ENCODE measurements at places on chromosomes 12 and 14.

- no peak for DNase-seq
These were observed 671.2 kb downstream of the LRFN5 start for GRCh38 chr14:42277840-42278239.

DNA sequence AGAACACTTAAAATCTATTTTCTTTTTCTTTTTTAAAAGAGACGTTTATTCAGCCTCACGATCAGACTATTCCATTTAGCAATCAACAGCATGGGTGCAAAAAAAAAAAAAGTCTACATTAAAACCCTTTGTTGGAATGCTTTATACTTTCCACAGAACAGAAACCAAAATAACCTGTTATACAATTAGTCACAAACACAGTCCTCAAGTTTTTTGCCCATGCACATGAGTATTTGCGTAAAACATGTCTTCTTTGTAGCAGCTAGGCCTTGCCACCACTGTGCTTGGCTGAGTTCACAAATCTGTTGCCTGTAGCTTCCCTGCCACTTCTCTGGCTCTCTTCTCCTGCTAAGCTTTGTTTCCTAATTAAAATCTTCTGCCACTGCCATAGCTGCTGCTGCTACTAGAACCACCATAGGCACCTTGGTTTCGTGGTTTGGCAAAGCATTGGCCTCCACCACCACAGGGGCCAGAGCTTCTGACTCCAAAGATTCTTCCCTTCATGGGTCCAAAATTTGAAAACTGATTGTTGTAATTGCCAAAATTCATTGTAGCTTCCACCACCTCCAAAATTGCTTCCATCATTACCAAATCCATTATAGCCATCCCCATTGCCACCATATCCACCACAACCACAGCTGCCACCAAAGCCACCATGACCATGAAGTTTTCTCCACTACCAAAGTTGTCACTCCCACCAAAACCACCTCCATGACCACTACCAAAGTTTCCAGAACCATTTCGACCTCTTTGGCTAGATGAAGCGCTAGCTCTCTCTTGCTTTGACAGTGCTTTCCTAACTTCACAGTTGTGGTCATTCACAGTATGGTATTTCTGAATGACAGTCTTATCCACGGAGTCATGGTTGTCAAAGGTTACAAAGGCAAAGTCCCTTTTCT lies 38.1 kb downstream of the KLRG1 start:
- no peak for DNase-seq

DNA sequence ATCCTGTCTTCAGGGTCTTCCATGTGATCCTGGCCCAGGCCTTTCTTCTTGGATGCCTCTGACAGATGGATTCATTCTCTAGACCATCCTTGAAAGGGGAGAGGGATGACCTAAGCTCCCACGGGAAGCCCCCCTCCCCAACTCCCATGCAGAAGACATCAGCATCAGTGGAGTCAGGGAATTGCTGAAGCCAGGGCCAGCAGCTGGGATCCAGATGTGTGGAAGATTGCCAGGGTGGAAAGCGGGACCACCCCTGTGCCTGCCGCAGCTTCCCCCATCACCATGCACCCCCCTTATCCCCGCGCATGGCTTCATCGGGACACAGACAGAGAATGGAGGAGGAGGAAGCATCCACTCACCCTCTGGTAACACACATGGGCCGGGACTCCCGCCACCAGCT lies 183.6 kb upstream of the PRMT8 start:
- no peak for DNase-seq

- no peak for DNase-seq
These were observed 630.4 kb downstream of the DIO2 start for GRCh38 chr14:79580906-79581305.

DNA sequence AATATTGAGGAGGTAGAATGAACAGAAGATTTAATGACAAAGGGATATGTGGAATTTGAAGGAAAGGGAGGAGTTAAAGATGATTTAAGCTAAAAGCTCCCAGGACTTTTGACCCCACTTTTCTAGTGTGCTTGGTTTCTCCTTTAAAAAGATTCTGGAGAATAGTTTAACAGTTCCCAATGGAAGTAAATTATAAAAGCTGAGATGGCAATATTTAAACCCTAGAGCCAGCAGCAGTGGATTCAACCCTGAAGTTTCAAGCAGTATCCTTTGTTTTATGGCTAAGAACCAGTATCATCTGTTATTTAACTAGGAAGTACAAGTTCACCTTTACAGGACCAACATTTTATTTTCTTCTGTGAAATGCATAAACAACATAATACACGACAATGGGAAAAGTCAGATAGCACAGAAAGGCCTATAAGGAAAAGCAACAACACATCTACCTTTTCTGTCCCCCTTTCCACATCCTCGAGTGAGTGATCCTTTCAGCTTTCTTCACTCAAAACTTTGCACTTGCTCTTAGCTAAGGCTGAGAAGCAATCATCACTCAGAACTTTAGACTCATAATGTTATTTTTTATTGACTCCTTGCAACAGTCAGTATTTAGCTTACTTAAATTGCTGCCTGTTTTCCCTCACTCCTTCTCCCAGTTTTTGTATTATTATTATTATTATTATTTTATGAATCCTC lies 264.5 kb downstream of the FBXL14 start:
- no peak for DNase-seq

- no peak for DNase-seq
These were observed 133.2 kb upstream of the NOVA1 start for GRCh38 chr14:26730929-26731618.

DNA sequence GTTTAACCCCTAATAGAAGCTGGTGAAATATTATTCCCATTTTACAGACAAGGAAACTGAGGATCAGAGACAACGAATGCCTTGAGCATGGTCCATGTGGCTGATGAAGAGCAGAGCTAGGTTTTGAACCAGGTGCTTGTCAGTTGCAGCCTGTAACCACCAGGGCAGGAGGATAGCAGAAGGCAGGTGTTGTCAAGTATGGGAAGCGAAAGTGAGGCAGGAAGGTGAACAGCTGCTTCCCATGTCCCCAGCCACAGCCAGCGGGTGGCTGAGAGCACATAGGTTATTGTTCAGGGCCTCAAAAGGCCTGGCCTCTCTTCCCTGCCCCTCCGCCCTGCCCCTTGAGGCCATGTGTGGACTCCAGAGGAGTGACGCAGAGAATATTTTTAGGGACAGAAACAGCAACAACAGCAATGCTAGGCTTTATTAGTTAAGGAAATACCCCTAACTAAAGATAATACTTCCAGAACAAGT lies 39.6 kb downstream of the IQSEC3 start:
- no peak for DNase-seq

DNA sequence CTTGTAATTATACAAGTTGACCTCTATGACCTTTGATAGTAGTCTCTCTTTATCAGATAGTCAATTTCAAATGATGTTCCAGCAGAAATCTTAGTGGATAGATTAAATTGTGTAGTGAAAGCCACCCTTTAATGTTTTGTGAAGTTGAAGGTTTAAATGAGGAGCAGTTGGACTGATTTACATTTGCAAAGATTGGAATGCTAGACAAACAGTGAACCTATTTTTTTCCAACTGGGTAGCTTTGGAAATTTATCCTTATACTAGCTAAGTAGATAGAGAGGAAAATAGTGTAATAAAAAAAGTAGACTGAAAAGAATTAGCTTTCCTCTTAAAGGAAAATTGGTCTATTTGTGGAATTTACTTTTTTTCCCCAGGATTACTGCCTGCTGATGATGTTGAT lies 53.7 kb downstream of the LMO3 start:
- DNase-seq: no peak

- no peak for DNase-seq
These were observed 77.7 kb downstream of the KCNK10 start for GRCh38 chr14:88245321-88245720.

GRCh38 chr12:105978276-105978675 lies 160.5 kb downstream of the NUAK1 start:
- DNase-seq: no peak

GRCh38 chr14:49947506-49947905 lies 54.6 kb downstream of the ARF6 start:
- no peak for DNase-seq

- DNase-seq: no peak
These were observed 314.1 kb downstream of the SNAPC1 start for GRCh38 chr14:62076368-62076767.

DNA sequence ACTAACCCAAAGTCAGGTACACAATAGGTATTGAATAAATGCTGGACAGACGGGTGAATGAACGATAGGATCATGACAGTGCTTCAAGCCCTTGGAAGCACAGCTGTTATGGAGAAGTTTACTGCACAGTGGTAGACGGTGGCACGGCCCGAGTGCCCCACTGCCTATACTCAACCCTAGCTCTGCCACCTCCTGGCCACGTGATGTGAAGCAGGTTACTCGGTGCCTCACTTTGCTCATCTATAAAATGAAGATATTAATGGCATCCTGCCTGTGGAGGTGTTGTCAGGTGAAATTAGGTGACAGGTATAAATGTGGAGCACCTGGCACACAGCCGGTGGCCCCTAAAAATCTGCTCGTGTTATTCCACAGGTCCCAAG lies 5.8 kb downstream of the ASB2 start:
- DNase-seq: no peak

DNA sequence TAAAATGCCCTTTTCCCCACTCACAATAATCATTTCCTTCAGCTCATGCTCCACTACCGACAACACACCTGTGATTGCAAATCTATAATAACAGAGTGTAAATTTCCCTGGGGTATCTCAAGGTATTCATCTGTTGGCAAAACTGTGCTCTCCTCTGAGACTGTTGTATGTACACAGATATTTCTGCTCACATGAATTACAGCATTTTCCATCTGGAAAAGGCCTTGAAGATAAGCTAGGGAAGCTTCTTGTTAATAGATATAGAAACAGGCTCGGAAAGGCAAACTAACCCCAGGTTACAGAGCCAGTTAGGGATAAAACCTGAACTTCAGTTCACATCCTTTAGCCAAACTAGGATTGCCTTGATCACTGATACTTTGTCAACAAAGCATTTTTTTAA lies 210.4 kb upstream of the KRR1 start:
- no peak for DNase-seq

- DNase-seq: no peak
These were observed 262.7 kb upstream of the PLEKHG7 start for GRCh38 chr12:92440072-92440471.

GRCh38 chr12:108831309-108831991 lies 25.9 kb downstream of the SSH1 start:
- DNase-seq: no peak

DNA sequence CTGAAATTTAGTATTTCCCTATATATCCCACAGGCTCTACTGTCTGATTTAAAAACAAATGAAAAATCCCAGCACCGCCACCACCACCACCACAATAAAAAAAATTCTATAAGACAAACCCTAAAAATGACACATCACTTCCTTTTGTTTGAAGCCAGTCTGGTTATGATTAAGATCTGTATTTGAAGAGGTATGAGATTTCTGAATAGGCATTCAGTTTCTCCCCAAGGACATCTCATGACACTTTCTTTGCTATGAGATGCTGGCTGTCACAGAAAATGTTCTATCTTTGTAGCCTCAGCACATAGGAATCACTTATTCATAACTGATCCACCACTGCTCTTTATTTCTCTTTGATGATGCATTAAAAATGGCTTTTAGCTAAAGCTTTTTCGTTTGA lies 1071.0 kb downstream of the SLC6A15 start:
- DNase-seq: peak; percentile 28

GRCh38 chr12:24948757-24949722 lies at the start of gene BCAT1:
TSS of gene BCAT1 (minus strand) at chr12:24949101. CDS start at chr12:24948932, 169 bp downstream.
- DNase-seq: peak; percentile 42

GRCh38 chr14:94480809-94481208 lies 4.8 kb upstream of the SERPINA9 start:
- no peak for DNase-seq

DNA sequence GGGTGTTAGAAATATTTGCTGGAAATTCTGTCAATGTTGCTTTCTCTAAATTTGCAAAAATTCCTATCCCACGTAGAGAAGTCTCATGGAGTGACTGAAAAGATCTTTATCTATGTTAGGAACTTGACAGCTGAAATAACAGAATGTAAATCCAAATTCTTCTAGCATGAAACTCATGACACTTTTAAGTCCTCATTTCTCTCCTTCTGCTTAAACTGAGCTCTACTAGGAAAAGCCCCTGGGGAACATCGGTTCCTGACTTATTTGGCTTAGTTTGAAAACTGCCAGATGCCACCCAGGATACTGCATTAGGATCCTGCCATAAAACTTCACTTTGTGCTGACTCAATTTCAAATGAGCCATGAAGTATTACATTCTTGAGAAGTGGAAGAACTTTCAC lies 426.0 kb downstream of the GALC start:
- DNase-seq: no peak
